ENCODE measurements at places on chromosomes 11 and 22. TPM values are rescaled to one million over a fixed set of nuclear protein-coding genes. Genes with fewer than 3 reads are reported as not detected.
A peak's percentile ranks its signal among the peaks of the same experiment; 100 is the strongest.

MS4A14 gene
- polyA plus RNA-seq, result not detected

PLCB3 gene
- 26.8 TPM for polyA plus RNA-seq

CDC42EP1 gene
- 24.9 TPM for polyA plus RNA-seq

- H3K36me3 ChIP-seq, result no peaks in the 10 kb centered on the region
- no peak overlapping the region for H3K27ac ChIP-seq
- no peaks in the 10 kb centered on the region for H3K4me1 ChIP-seq
- H3K27me3 ChIP-seq, result peaks cover 10% of the 10 kb centered on the region
- peak; percentile 28 for DNase-seq
- no peak overlapping the region for H3K4me3 ChIP-seq
Measured at GRCh38 chr11:112744041-112744440, 217.2 kb upstream of the NCAM1 start.

- no peak overlapping the region for H3K27ac ChIP-seq
- H3K4me3 ChIP-seq, result no peak overlapping the region
- DNase-seq, result no peak
Measured at GRCh38 chr11:15655552-15655951, 540.8 kb downstream of the INSC start.

GRCh38 chr22:48492366-48493320 lies 1335.0 kb downstream of the BRD1 start:
- no peaks in the 10 kb centered on the region for H3K36me3 ChIP-seq
- no peak overlapping the region for H3K4me3 ChIP-seq
- H3K4me1 ChIP-seq, result no peaks in the 10 kb centered on the region

- H3K27ac ChIP-seq, result no peak overlapping the region
- no peak overlapping the region for H3K4me3 ChIP-seq
- peaks cover 8% of the 10 kb centered on the region for H3K27me3 ChIP-seq
- H3K36me3 ChIP-seq, result no peaks in the 10 kb centered on the region
Measured at GRCh38 chr22:48395201-48395600, 1432.5 kb downstream of the BRD1 start.

DNA sequence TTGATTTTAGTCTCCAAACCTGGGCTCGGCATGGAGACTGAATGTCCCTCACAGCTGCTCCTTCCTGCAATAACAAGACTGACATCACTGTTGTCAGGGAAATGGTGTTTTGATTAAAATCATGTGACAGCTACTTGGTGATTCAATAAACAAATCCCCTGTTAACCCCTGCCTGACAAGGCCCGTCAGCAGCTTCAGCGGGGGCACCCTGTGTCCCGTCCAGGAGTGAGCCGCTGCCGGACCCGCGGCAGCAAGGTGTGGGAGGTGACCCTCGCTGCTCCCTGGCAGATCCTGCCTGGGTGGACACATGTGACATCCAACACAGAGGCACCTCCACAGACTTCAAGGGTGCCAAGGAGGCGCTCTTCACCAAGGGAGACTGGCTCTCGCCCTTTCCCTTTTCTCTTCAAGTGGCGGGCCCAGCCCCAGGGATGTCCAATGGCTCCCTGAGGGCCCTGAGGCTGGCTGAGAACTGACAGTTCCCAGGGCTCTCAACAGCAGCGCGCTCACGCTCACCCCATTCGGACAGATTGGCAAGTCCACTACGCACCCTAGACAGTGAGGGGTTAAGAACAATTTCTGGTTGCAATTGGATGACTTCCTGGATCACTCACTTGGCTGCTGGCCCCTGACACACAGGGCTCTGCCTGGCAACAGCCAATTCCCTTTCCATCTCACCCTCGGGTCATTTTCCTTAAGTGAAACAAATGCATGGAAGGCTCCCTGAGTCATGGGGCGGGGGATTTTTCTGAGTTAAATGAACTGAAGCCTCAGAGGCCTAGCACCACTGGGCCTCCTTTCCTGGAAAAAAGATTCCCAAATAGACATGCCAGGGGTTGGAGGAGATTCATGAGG lies 30.7 kb downstream of the PPP2R1B start:
- peaks cover 69% of the 10 kb centered on the region for H3K4me1 ChIP-seq
- peak overlapping the region; percentile 98 for H3K27ac ChIP-seq
- peak overlapping the region; percentile 45 for H3K4me3 ChIP-seq
